ENCODE measurements at places on chromosomes 4 and X.

- no peak for DNase-seq
- no peak overlapping the region for H3K4me3 ChIP-seq
- H3K27me3 ChIP-seq = peaks cover 19% of the 10 kb centered on the region
- peak overlapping the region; percentile 86 for H3K27ac ChIP-seq
- H3K4me1 ChIP-seq = peaks cover 26% of the 10 kb centered on the region
- H3K36me3 ChIP-seq = peaks cover 3% of the 10 kb centered on the region
Observed at GRCh38 chr4:14856934-14857235, 145.4 kb upstream of the CPEB2 start.

DNA sequence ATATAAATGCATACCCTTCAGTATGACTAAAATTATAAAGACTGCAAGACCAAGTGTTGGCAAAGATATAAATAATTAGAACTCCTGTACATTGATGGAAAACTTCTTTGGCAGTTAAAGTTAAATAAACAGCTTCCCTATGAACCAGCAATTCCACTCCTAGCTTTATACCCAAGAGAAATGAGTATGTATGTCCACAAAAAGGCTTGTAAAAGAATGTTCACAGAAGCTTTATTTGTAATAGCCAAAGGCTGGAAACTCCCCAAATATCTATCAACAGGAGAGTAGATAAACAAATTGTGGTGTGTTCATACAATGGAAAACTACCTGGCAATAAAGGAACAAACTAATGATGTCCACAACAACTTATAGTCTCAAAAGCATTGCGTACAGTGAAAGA is 184.8 kb downstream of the AMELX start:
- no peak overlapping the region for H3K27ac ChIP-seq
- H3K36me3 ChIP-seq = no peaks in the 10 kb centered on the region
- no peak overlapping the region for H3K4me3 ChIP-seq

DNA sequence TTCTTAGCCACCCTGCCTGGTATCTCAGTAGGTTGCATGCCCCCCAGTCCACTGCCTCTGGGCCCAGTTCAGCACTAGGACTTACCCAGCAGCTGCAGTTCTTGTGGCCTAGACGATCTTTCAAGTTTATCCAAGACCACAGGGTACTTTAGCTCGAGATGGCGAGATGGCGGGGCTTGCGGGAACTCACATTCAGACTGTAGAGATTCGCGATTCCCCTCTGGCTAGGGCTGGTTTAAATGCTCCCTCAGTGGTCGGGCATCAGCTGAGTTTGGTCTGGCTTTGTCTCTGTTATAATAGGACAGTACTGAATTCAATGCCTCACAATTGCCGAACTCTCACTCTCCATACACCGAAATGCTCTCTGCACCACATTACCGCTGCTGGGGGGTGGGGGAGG is 18.4 kb upstream of the RFC1 start:
- no peak for DNase-seq
- H3K4me3 ChIP-seq = no peak overlapping the region
- no peak overlapping the region for H3K27ac ChIP-seq

GRCh38 chr4:75069493-75070074 is 136.7 kb downstream of the PARM1 start:
- no peaks in the 10 kb centered on the region for H3K4me1 ChIP-seq
- no peak overlapping the region for H3K4me3 ChIP-seq
- no peaks in the 10 kb centered on the region for H3K36me3 ChIP-seq
- H3K27ac ChIP-seq = no peak overlapping the region

- no peaks in the 10 kb centered on the region for H3K27me3 ChIP-seq
- peak overlapping the region; percentile 83 for H3K4me3 ChIP-seq
- no peak for DNase-seq
- peaks cover 5% of the 10 kb centered on the region for H3K36me3 ChIP-seq
- peak overlapping the region; percentile 97 for H3K27ac ChIP-seq
Observed at GRCh38 chrX:40177942-40178715, 80.4 kb upstream of the BCOR start.

DNA sequence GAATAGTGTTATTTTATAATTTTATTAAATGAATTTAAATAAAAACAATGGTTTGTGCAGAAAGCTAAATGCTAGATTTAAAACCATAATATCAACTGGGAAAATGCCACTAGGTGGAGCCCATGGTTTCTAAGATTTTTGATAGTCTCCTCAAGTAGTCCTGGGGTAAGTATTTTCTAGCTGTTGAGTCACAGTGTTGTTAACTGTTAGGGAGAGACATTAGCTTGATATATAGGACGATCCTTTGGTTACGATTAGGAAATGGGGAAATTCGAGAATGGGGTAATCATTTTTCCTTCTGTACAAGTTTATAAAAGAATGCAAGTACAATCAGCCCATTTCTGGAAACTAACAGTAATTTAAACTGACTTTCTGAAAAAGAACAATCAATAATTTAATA is 378.4 kb downstream of the ANKRD50 start:
- H3K4me1 ChIP-seq = no peaks in the 10 kb centered on the region
- peaks cover 2% of the 10 kb centered on the region for H3K27me3 ChIP-seq
